Regular cardiac myocyte (primary cell): ENCODE measurements at places on chromosomes 7 and 10. TPM values are rescaled to one million over a fixed set of nuclear protein-coding genes. Genes with fewer than 3 reads are reported as not detected.

LUC7L2 gene
- 38.1 and 44.7 TPM in 2 replicates for total RNA-seq

WASHC2C gene
- 14.4 and 17.2 TPM in 2 replicates for total RNA-seq

OR2A12 gene
- total RNA-seq, result not detected in 2 replicates

FAM107B gene
- 21.5 and 23.7 TPM in 2 replicates for total RNA-seq

CHN2 gene
- total RNA-seq, result 0.19 and 4.2 TPM in 2 replicates

FRAT1 gene
- total RNA-seq, result 0.96 and 1.7 TPM in 2 replicates

SLC29A3 gene
- total RNA-seq, result 0.96 and 1.7 TPM in 2 replicates

SYNPO2L gene
- under 0.01 TPM in 2 replicates for total RNA-seq

NSUN5 gene
- total RNA-seq, result 13.2 and 21.3 TPM in 2 replicates
